Coronary artery (tissue), 2 donors: ENCODE measurements at places on chromosomes 1 and 21.
A peak's percentile ranks its signal among the peaks of the same experiment; 100 is the strongest.

GRCh38 chr1:247332623-247333361 lies 1.1 kb upstream of the ZNF496 start:
- DNase-seq = no peak

- DNase-seq = no peak
Measured at GRCh38 chr1:78464449-78464891, 26.3 kb upstream of the PTGFR start.

DNA sequence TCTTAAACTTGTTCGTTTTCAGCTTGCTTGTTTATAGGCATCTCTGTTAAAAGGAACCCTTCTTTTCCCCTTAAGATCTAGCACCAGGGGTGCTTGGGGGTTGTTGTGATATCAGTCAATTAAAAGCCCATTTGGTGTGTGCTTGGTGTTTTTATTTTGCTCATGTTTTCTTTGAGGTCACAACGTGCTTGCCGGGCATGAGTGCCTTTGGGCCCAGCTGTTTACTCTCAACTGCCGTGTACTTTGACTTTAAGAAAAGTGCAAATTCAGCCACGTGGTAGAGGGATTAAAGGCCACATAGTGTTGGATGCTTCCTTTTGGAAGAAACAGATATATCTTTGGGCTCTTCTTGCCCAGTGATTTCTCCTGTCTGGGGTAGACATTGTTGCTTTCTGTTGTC lies 10.5 kb downstream of the ARID1A start:
- no peak for DNase-seq

GRCh38 chr1:18951818-18952391 lies 4.6 kb downstream of the IFFO2 start:
- DNase-seq = no peak

- DNase-seq = no peak
Measured at GRCh38 chr1:161848676-161849075, 82.6 kb downstream of the ATF6 start.

DNA sequence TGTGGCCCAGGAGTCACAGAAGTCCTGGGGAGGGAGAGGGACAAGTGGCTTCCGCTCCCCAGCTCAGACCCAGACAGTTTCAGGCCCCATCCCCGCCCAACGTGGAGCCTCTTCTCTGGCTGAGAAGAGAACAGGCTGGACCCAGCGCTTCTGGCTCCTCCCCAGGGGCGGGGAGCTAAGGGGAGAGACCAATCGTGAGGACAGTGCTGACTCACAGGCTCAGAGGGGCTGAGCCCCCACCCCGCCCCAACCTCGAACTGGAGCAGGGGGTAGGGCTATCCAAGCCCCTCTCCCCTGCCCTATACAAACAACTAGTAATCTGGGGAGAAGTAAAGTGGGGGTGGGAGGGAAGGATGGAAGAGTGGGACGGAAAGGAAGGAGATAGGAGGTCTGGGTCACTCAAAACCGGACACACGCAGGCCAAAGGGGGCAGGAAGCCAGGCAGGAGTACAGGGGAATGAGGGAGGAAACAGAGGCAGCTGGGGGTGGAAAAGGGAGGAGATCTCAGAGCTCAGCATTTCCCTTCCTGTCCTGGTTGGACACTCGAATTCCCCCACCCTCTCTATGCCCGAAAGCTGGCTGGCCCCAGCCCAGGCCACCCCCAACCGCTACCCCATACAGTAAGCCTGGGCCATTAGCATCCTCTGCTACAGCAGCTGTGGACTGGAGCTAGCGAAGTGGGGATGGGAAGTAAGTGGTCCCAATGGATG lies at the start of gene SHC1:
Gene SHC1, minus strand, starts transcription at position 117 of the 710 bp plus-strand sequence. CDS start 221 bp downstream, outside the sequence.
- peak; percentile 98 for DNase-seq

- DNase-seq = peak; percentile 81
Measured at GRCh38 chr1:31705080-31705866, 1.5 kb upstream of the COL16A1 start.

GRCh38 chr1:90727917-90728501 lies 10.9 kb upstream of the BARHL2 start:
- DNase-seq = no peak
